ENCODE measurements at places on chromosomes 7 and 10.

GRCh38 chr7:106312099-106312871 lies 27.5 kb upstream of the NAMPT start:
- DNase-seq: no peak

DNA sequence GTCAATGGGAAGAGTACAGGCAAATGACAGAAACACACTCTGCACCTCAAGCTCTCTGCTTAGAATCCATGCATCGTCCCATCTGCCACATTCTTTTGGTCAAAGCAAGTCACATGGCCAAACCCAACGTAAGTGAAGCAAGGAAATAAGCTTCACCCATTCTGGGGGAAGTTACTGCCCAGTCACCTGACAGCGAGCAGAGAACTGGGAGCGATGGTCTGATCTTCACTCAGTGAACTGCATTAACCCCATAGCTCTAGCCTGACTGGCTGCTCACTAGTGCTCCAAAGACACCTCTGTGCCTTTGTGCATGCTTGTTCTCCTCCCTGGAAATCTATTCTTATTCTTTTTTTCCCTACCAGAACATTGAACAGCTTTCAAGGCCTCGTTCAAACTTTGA lies 89.9 kb downstream of the APBB1IP start:
- no peak for DNase-seq

DNA sequence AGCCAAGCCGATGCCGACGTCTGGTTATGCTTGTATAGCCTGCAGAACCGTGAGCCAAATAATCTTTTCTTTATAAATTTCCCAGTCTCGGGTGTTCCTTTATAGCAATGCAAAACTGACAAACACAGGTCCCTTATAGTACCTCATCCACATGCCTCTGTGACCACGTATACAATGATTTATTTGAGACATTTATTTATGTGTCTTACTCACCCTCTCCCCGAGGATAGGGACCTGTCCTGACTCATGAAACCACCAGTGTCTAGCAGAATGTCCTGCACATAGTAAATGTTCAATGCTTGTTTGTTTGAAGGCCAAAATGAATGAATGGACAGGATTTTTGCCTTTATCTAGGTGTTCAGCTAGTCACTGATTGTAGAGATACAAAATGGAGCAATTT lies 147.9 kb upstream of the FZD8 start:
- no peak for DNase-seq

DNA sequence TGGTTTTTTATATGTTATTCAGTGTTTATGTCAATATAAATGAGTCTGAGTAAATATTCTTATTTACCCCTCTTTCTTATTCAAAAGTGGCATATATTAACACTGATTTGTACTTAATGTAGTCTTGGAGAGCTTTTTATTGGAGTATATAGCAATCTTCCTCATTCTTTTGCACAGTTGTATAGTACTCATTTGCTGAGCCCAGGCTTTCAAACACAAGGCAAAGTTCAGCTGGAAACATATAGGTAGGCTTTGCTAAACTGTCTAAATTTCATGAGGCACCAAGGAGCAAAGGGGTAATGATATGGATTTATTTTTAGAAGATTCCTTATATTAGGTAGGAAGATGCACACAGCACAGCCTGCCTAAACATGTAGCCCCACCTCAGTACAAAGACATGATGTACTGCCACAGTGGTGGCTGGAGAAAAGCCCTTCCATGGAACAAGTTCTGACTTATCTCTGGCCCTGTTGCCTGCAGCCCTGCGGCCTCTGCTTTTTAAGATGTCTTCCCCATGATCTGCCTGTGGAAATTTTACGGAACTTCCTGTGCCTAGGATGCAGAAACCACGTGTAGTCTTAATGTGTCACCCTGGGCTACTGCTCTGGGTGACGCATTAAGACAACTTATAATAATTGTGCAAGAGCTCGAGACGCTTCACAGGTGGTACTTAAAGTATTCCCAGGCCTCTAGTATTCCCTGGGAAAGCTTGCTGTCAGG lies 9.6 kb upstream of the PDCD4 start:
- no peak for DNase-seq

DNA sequence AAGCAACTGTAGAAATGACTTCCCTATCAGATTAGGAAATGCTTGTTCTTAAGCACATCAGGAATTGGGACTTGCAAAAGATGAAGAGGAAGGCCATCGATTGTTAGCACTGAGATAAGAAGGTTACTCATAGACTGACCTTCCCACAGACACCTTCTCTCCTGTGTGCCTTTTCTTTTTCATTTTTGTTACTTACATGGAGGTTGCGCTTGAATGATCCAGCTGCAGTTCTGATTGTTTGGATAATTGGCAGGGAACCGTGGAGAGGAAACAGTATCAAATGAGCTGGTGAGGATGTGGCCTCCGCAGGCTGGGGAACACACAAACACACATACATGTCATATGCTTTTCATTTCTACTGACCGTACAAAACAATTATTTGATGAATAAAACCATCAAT lies 134.9 kb upstream of the RSU1 start:
- no peak for DNase-seq

GRCh38 chr7:103771294-103771693 lies 218.2 kb downstream of the RELN start:
- DNase-seq: no peak

DNA sequence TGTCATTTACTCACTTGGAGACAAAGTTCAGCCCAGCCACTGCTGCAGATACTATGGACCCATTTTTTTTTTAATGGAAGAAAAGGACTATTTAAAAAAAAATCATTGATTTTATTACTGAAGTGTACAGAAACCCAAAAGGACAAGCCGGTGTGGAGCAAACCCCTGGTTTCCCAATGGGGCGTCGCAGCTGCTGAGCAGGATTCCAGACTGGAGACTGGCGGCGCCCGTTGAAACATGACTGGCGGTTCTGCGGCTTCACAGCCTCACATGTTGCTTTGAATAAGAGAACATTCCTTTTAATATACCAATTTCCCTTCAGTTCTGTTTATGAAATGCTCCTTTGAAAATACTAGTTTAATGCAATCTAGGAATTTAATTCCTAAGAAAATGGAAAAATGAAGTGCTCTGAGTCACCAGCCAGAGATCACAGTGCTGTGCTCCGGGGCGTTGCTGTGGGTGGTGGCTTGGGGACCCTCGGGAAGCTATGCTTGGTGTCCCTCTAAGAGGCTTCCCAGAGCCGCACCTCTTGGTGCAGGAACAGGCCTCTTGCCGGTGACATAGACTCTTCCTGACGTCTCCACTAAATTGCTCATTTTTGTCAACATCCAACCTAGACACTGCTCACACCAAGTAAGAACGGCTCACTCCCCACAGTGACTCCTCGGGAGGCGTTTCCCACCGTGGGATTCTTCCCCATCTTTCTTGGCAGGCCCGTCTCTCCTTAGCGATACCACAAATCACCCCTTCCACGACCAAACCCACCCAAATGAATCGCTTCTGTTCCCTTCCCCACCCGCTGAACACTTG lies 12.0 kb upstream of the VIPR2 start:
- no peak for DNase-seq

GRCh38 chr7:36025190-36025589 lies 127.9 kb upstream of the EEPD1 start:
- no peak for DNase-seq

DNA sequence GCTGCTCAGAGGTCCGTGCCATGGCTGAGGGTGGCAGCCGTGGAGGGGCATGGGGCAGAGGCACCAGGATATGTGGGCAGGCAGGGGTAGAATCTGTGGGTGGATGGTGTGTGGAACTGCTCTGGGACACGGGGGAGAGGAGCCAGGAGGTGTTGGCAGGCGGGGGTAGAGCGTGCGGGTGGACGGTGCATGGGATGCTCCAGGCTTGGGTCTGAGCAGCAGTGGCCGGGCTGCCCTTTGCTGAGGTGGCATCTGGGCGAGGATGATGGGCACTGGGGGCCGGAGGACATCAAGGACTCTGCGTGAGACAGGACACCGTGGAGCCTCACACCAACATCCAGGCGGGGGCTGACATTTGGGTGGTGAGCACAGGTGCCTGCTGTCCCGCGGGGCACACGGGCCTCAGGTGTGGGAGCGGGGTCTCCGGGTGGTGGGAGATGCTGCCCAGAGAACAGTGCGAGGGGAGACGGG lies 46.2 kb downstream of the JAKMIP3 start:
- DNase-seq: no peak

DNA sequence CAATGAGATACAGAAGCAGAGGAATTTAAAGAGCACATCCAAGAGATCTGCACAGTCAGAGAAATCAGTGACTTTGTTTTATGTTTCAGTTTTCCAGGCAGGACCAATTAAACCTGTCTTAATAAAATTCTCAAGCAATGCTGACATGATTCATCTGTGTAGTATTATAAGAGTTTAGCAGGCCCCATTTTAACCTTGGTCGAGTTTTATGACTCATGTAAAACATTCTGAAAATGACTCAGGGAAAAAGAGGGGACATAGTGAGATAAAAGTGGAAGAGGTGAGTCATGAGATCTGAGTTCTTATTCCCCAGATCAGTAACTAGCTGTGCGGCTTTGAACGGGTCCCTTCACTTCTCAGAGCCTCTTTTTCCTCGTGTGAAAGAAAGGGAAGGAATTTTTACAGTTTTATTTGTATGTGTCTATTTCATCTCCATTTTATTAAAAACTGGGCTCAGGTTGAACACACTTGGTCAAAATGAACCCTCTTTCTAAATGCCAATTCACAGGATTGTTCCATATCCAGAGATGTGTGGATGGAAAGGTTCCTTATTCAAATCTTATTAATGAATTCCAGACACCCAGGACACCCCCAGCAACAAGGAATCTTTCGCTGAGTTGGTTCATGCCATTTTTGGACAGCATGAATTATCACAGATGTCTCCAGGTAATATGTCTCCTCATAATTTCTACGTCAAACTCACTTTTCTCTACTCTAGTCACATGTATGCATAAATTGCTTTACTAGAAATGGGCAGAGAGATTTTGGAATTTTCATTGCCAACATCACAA lies 143.2 kb downstream of the JAZF1 start:
- DNase-seq: no peak

DNA sequence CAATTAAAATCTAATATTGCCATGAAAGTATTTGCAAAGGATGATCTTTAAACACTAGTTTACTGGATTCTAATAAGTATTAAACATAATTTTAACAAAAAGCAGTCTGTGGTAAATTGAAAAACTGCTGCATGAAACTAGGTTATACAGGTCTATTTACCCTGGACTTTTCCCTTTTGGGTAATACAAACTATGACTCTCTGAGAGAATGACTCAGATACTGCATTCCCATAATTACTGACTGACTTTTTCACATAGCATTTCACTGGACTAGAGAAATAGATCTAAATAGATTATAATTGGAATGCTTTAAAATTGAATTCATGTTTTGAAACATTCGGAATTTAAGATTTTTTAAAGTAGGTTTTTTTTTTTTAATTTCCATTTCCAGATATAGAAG lies 395.7 kb downstream of the THSD7A start:
- DNase-seq: no peak

- DNase-seq: no peak
Measured at GRCh38 chr10:117536072-117536865, 6.3 kb upstream of the EMX2 start.

DNA sequence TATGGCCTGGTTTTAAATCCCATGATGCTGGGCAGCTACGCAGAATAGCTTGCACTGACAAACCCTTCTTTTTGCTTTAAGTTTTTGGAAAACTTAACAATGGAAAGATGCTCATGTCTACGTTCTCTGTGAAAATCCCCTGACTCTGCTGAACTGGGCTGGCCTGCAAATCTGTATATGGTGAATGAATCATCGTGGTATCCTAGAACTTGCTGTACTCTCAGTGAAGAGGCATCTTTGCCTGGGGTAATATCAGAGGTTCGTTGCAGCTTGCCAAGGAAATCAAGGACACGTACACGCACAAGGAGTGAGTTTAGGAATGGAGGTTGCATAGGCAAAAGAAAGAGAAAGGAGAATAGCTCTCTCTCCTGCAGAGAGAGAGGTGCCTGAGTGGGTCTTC lies 382.0 kb upstream of the ADARB2 start:
- DNase-seq: no peak

DNA sequence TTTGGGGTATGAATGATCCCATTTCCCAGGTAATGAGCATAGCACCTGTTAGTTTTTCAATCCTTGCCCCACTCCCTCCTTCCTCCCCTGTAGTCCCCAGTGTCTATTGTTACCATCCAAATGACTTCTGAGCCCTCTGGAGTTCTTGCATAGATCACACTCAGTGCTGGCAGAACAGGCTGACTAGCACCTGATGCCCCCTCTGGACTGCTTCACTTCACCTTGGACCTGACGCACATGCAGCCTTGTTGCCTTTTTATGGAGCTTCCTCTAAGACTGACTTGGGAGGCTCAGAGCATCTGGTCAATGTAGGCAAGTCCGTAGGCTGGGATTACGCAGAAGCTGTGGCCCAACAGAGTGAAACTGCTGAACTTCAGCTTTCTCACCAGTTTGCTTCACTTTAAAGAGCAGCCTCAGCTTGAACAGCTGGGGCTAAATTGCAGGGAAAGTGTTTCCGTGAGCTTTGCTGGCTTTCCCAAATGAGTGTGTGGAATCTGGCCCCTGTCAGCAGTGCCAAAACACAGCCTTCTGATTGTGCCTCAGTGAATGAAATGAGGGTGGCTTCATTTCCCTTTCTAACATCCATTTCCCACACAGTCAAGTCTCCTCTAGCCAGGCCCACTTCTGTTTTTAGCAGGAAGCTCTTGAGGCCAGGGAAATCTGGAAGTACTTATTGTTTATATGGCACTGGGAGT lies 48.5 kb downstream of the NXPH1 start:
- DNase-seq: no peak

DNA sequence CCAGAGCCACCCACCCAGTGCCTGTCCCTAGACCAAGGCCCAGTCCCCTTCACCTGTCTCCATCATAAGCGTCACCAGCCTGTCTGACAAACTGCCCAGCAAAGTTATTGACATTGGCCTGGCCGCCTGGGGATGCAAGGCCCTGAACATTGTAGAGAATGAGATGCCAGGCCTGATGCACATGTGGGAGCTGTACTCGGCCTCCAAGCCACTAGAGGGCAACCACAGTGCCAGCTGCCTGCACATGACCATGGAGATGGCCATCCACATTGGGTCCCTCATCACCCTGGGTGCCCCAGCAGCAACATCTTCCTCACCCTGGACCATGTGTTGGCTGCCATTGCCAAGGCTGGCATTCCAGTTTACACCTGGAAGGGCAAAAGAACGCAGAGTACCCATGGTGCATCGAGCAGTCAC lies 63.7 kb upstream of the ANTXRL start:
- DNase-seq: no peak

DNA sequence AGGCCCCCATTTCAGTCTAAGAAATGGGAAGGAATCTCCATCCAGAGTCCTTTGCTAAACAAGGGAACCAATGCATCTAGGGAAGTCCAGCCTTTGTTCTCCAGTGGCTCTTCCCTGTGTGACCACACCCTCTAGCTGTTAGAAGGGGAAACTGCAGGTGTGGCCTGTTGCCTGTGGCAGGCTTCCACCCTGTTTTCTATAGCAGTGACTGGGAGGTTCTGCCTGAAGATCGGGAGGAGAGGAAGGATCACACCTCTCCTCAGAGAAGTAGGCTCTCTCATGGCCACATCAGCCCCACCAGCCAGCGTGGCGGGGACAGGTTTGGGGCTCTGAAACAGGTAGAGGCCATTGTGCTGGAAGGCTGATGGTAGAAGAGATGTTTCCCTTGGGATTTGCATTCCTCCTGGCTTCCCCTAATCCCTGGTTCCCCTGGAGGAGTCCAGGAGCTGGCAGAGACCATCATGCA lies 47.7 kb upstream of the TRIM8 start:
- DNase-seq: no peak

- DNase-seq: no peak
Measured at GRCh38 chr10:605632-606325, 83.7 kb downstream of the DIP2C start.

Data from stimulated activated CD4-positive, alpha-beta T cell treated with anti-CD3 and anti-CD28 coated beads, Interleukin-1b, Interleukin-23, amount 100 ng/mL, for 1 hour (primary cell).